Pancreas (tissue), 10 donors: ENCODE measurements at places on chromosomes 11 and 22.

DNA sequence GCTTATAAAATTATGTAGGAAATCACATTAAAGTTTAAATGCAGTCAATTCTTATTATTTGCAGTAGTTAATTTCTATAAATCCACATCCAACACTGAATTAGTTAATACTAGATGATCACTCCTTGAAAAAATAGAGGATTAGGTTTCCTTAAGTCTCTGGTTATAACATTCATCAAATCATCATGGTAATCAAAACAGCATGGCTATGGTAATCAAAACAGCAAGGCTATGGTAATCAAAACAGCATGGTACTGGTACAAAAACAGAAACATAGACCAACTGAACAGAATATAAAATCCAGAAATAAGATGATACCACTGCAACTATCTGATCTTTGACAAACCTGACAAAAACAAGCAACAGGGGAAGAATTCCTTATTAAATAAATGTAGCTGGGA is 814.6 kb upstream of the CCDC179 start:
- no peak for DNase-seq

- no peak for DNase-seq
Measured at GRCh38 chr11:130433357-130433756, 4.9 kb upstream of the ADAMTS8 start.

- DNase-seq: peak; percentile 44
Measured at GRCh38 chr11:35619855-35620640, 1.8 kb downstream of the FJX1 start.

- no peak for DNase-seq
Measured at GRCh38 chr11:60318726-60319125, 8.3 kb upstream of the MS4A6E start.

DNA sequence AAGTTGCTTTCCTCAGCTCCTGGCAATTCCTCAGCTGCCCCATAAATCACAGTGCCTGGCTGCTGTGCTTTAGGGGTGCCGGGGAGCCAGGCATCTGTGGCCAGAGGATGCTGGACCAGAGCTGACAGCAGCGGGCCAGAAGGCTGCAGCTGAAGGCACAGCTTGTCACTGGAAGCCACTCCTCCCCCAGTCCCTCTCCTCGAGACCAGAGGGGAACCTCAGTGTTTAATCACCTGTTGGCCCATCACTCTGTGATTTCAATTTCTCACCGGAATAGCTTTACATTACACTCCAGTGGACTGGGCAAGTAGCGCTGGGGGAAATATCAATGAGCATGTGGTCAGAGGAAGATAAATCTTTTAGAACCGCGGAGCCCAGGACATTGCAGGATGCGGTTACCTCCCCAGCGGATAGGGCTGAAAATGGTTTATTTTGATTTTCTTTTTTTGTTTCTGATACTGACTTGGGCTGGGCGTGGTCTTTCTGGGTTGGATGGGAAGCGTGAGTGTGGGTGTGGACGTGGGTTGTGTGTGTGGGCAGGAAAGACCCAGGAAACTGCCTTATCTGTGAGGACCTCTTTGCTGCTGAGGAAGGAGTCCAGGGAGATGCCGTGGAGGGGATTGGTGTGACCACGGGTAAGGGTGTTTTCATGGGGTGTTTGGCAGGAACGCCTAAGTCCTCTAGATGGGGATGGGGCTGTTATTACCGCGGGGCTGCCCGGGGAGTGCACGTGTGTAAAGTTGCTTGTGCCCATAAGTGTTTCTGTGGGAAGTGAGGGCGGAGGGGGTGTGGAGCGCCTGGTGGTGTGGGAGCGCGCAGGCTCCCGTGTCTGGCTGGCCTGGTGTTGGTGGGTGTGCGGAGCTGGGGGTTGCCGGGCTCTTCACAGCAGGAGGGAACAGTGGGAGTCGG is 4.0 kb downstream of the DAGLA start:
- DNase-seq: peak; percentile 13

DNA sequence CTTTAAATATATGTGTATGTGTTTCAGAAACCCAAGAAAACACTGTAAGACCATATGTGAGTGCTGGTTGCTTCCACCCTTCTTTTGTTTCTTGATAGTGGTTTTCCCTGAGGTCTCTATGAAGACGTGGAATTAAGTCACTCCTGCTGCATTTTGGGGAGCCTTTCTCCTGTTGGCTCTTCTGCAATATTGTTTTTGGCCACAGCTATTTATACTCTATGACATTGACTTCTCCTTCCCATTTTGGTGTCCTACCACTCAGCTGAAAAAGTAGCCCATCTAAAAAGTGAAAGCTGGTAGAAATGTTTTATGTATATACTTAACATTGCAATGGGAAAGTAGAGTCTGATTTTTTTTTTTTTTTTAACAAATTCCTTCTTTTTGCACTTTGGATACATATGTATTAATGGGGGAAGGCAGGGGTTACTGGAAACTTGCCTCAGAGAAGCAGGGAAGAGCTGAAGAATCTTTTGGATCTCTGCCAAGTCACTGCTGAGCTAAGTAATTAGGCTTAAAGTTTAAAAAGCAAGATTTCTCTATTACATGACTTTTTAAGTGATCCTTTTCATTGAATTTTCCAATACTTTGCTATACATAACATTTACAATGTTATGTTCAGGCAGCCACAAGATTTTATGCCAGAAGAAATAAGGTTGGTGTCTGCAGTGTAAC is 1.8 kb downstream of the TTC17 start:
- DNase-seq: no peak

GRCh38 chr11:933142-933851 is 7.6 kb downstream of the AP2A2 start:
- no peak for DNase-seq

GRCh38 chr11:119336744-119337469 is 2.6 kb downstream of the RNF26 start:
- no peak for DNase-seq

GRCh38 chr11:44928816-44929215 is 21.9 kb downstream of the TP53I11 start:
- no peak for DNase-seq
